Cortex of kidney (tissue), 1 donor: ENCODE measurements at places on chromosomes 3 and 15.

- no peak for DNase-seq
These were observed at the start of gene C3orf33 for GRCh38 chr3:155805802-155806618. Gene C3orf33 (minus strand): TSS chr3:155806278. CDS start chr3:155806252, 26 bp downstream.

DNA sequence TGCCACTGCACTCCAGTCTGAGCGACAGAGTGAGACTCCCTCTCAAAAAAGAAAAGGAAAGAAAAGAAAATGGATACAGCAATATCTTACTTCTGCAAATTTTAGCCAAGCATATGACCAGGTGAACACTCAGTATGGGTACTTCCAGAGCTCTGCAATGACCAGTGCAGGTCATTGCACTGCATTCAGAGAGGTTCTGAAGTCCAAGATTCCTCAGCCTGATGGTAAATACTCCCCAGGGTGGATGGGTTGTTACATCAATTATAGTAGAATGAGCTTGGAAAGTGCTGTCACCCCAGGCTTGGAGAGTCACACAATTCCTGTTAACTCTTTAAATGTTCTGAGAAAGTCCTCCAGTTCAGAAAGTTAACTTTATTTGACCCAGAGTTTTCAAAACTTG, 103.7 kb downstream of the RPLP1 start:
- no peak for DNase-seq

DNA sequence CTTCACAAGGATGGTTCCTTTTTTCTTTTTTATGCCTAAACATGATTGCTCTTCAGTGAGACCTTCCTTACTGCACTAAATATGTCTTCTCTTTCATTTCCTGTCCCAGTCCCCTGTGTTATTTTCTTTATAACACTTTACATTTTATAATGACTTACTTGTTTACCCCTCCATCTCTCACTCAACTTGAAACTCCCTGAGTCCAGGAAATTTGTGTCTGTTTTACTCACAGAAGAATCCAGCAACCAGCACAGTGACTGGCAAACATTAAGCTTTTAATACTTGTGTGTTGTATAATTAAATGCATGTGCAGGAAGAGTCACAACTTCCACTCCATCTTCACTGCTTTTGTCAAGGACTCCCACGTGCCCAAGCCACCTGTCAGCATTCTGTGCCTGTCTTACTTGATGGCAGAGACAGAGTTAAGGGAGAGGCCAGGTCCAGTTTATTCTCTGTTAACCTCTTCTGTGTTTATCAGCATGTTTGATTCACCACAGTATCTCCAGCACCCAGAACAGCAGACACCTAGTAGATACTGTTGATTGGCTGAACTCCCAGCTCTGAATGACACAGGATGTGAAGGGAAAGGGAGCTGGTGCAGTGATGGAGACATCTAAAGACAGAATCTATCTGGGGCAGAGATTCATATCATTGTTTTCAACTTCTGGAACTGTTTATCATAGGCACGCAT, 42.8 kb downstream of the SSR3 start:
- no peak for DNase-seq

- no peak for DNase-seq
These were observed 46.9 kb downstream of the PIK3R4 start for GRCh38 chr3:130699765-130700164.

DNA sequence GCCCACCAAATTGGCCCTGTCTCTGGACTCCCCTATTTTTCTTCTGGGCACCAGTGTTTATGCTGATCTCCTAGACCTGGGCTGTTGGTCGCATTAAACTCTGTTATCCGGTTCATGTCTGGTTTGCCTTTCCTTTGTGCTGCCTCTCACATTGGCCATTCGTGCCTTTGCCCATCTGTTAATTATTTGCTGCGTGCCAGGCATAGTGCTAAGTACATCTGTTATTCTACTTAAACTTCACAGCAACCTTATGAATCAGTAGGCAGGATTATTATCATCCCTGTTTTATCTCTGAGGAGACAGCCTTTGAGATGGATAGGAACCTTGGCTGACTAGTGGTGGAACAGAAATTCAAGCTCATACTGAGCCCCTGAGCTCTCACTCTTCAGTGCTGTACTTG, 76.0 kb downstream of the THSD4 start:
- DNase-seq, result no peak

- no peak for DNase-seq
These were observed 84.5 kb upstream of the HERC1 start for GRCh38 chr15:63918317-63918672.

DNA sequence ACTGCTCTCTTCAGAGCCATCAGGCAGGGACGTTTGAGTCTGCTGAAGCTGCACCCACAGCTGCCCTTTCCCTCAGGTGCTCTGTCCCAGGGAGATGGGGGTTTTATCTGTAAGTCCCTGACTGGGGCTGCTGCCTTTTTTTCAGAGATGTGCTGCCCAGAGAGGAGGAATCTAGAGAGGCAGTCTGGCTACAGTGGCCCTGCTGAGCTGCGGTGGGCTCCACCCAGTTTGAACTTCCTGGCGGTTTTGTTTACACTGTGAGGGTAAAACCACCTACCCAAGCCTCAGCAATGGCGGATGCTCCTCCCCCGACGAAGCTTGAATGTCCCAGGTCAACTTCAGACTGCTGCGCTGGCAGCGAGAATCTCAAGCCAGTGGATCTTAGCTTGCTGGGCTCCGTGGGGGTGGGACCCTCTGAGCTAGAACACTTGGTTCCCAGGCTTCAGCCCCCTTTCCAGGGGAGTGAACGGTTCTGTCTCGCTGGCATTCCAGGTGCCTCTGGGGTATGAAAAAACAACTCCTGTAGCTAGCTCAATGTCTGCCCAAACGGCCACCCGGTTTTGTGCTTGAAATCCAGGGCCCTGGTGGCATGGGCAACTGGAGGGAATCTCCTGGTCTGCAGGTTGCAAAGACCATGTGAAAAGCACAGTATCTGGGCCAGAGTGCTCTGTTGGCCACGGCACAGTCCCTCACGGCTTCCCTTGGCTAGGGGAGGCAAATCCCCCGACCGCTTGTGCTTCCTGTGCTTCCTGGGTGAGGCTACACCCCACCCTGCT, 21.1 kb upstream of the ST6GAL1 start:
- no peak for DNase-seq

DNA sequence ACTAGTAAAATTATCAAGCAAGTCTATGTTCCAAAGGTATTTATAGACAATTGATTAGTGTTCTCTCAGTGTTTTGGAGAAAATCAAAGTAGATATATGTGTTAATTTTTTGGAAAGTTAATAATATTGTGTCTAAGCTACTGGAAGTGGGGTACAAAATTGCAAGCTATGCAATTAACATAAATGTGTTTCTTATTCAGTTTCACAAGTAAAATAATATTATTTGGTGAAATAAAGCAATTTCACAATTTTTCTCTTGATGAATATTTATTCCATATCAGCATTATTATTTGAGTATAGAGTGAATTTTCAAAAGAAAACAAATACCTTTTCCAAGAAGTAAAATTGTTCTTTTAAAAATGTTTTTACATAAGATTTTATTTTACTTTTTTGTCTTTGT, 1047.7 kb downstream of the TBL1XR1 start:
- DNase-seq, result no peak

- no peak for DNase-seq
These were observed 7.0 kb upstream of the HHATL start for GRCh38 chr3:42709621-42710020.

DNA sequence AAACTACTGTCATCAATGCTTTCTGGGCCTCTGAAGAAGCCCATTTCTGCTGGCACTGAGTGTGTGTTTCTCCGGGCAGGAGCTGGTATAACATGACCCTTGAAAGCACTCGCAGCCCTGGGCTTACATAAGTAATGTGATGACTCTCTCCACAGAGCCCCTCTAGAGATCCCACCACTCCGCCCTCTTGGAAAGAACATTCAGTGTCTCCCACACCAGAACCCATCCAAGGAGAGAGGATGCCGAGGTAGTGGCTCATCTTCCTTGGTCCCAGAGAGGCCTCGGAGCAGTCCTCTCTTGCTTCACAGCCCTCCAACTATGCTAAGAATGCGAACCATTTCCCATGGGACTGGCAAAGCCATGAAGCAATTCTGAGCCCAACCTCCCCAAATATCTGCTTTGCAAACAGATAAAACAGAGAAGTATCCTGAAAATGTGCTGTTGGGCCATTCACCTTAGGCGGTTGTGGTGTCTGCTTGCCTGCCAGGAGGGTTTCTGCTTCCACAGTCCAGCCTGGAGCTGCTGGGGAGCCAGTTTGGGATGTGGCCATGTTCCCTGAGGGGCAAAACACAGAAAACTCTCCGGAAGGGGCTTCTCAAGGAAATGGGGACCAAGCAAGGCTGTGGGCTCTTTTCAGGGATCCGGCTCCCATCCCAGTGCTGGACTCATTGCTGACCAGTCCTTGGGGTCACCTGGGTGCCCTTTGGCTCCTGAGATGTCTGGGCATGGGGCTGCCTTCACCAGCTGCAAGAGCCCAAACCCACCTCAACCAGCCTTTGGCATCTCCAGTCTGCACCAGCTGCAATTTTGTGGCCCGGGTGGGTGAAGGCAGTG, 47.3 kb downstream of the AMOTL2 start:
- DNase-seq, result no peak

DNA sequence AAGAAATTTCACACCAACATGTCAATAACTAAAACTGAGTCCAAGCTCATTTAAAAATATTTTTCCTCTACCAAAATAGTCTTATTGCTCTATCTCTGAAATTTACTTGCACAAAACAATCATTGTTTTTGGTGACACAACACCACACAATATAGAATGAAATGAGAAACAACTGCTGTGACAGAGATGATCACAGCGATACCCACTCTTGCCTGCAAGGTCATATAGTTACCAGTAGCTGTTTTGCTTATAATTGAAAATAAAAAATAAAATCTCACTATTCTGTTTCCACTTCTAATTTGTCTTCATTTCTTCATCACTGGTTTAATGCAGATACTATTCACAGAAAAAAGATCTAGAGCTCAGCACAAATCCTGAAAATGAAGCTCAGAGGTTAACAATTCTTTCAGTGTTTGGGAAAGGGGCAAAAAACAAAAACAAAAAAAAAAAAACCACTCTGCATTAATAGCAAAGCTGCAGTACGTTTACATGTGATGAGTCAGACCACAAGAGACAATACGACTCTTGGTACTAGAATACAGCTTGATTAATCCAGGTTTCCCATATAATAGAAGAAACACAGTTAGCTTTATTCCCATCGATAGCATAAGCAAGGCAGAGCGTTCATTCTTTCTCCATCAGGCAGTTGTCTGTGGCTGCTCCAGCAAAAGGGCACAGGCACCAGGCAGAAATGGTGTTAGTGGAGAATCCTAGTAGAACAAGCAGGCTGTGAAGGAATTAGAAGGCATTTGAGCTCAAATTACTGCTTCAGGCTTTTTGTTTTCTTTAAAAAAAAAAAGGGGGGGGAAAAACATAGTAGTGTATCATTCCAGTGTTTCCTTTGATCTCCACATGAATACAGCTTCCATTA, 773 bp downstream of the ANKRD28 start:
- DNase-seq, result no peak

- DNase-seq, result no peak
These were observed 154.8 kb upstream of the LRIG1 start for GRCh38 chr3:66655671-66656070.

- no peak for DNase-seq
These were observed 519.7 kb upstream of the FRG2C start for GRCh38 chr3:75144406-75144805.

GRCh38 chr3:153284282-153284938, 122.4 kb downstream of the RAP2B start:
- no peak for DNase-seq

DNA sequence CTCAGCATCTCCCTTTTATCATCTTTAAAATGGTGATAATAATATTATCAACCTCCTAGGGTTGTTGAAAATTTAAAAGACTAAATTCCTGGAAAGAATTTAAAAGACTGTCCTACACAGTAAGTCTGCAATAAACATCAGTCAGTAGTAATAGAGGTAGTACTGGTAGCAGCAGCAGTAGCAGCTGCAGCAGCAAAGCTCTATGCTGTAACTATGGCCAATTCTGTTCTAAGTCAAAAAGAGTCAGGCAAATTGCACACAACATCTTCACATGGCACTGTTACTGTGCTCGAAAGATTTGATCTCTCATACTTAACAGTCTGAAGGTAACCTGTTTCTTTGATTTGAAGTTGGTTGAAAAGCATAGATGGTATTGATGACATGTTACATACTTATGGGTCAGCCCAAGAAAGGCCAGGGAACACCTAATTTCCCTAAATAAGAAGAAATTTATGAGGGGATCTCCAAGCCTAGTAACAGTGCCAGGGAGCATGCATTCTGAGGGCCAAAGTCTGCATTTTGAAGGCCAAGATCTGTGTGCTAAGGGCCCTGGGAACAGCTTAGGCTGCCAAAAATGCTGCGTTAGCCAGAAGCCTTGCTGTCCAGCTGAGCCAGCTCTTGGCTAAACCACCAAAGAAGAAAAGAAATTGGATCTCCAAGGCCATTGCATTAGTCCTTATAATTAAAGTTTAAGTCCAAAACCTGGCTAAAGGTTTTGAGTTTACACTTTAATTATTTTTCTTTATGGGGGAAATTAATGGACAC, 68.2 kb downstream of the SIDT1 start:
- DNase-seq, result no peak

- no peak for DNase-seq
These were observed 116.1 kb downstream of the ATP1B3 start for GRCh38 chr3:141992512-141992911.

- no peak for DNase-seq
These were observed 139.0 kb downstream of the CTNNB1 start for GRCh38 chr3:41338276-41338675.

DNA sequence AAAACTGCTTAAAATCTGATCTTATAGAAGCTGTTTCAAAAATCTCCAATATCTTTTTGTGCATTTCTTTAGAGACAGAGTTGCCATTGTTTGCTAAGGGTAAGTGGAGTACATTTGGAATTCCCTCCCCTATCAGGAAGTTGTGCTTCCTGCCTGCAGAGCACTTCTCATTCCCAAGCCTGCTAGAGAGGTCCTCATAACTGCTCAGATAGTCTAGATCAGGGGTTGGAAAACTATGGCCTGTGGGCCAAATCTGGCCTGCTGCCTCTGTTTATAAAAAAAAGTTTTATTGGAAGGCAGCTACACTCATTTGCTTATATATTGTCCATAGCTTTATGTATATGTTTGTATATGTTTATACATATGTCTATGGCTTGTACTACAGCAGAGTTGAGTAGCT, 333.7 kb upstream of the PROK2 start:
- DNase-seq, result no peak

- DNase-seq, result no peak
These were observed 106.6 kb downstream of the TOP2B start for GRCh38 chr3:25558121-25558520.

DNA sequence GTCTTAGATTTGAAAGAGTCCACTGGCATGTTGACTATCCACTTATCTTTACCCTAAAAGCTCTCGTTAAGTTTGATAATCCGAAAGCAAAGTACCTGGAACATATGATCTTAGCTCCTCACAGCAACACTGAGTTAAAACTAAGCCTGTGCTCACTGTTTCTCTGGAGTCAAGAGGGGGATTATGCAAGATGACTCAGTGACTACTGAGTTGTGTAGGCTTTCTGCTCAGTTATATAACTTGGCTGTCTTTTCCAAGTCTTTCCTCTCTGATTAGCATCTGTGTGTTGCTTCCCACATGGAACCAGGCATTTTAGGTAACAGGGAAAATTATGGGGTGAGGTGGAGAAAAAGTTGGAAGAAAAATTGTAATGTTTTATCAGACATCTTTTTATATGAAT, 31.2 kb upstream of the MYO5C start:
- DNase-seq, result no peak

GRCh38 chr3:26636096-26636727, 13.6 kb downstream of the LRRC3B start:
- no peak for DNase-seq

- DNase-seq, result no peak
These were observed 19.9 kb upstream of the TNFAIP8L3 start for GRCh38 chr15:51114437-51115119.

GRCh38 chr3:131386429-131387165, 5.0 kb downstream of the NUDT16 start:
- DNase-seq, result no peak
